ENCODE measurements at places on chromosomes 3 and 15.

GRCh38 chr15:78007964-78008886, 69.3 kb downstream of the TBC1D2B start:
- no peak for DNase-seq

DNA sequence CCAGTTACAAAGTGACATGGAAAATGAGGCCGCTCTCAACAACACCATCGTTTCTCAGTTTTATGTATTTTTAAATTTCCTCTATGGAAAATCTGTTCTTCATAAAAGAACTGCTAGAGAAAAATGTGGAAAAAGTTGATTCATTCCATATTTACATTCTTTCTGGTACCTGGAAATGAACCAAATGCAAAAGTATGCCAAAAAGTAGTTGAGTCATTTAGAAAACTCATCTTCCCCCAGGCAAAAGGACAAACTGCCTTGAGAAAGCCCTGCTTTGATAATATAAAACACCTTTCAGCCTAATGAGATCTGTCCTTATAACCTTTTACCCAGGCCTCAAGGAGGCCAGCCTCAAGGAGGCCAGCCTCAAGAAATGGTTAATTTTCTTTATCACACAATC, 283.0 kb upstream of the VEPH1 start:
- no peak for DNase-seq

GRCh38 chr3:25495726-25496253, 67.7 kb downstream of the RARB start:
- no peak for DNase-seq

- no peak for DNase-seq
Measured at GRCh38 chr3:72245183-72245811, 460.3 kb upstream of the PROK2 start.

GRCh38 chr15:33671456-33671855, 296.8 kb upstream of the CHRM5 start:
- no peak for DNase-seq

DNA sequence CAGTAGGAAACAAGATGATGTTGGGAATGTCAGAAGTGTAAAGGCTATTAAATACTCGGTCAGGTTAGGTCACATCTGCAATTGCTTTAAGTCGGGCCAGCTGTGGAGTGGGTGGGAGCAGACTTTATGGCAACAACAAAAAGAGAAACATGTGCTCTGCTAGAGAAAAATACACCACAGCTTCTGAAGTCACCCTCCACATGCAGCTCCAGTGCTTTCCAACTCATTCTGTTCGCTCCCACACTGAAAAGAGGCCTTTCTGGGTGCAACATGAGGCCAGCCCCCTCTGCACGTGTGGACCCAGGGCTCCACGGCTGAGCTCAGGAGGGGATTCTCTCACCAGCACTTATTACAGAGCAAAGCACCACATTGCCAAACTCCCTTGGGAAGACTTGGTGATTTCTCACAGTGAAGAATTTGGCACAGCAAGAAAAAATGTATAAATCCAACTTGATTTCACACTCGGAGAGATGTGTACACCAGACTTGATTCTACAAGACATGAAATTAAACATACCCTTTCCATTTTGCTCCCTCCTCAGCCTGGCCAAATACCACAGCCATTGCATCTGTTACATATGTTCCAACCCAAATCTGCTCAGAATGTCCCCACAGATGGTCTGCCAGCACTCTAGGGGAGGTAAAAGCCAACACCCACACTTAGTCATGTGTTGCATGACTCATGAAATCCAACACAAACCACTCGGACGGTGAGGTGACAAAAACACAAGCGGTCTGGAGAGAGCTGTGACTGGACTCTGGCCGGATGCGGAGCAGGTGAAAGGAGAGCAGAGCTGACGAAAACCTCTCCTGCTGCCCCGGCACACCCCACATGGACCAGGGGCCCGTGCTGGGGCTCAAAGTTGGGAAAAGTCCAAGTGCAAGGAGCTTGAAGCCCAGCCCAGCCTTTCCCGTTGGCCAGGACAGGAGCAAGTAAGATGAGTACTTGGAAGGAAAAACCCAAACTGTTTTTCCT, 74.6 kb downstream of the ITGB5 start:
- no peak for DNase-seq

GRCh38 chr3:94647131-94647530, 584.3 kb downstream of the NSUN3 start:
- DNase-seq, result no peak

DNA sequence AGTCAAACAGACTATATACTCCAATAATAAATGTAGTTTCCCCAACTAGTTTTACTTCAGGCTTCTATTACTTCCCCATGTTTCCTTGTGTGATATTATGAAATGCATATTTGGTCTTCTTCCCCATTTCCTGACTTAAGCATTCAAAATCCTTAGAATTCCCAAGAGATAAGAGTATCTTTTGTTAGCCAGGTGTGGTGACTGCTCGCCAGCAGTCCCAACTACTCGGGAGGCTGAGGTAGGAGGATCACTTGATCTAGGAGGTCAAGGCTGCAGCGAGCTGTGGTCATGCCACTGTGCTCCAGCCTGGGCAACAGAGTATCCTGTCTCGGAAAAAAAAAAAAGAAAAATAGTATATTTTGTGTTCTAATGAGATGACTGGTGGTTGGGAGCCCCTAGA, 72.7 kb upstream of the UBE2E2 start:
- no peak for DNase-seq
